ENCODE measurements at places on chromosomes 5 and 9.

GRCh38 chr9:99432075-99432474 is 210.0 kb downstream of the SEC61B start:
- no peak for DNase-seq

- no peak for DNase-seq
Observed at GRCh38 chr9:73038089-73038509, 85.2 kb upstream of the ALDH1A1 start.

DNA sequence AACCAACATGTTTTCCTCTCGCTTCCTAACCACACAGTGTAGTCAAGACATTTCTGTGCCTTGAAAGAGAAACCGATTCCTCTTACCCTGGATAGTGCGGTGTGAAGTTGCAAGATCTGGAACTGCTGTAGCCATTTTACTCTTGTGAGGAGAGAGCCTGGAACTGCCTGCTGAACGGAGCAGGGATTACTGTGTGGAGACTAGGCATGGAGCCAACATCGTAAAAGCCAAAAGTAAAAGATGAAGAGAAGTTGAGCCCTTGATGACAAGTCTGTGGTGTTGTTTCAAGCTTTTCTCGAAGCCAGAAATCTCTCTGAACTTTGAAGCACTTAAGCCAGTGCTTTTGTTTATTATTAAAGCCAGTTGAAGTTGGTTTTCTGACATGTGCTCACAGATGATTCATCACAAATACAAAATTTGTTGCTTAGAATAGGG is 110.1 kb upstream of the GRIN3A start:
- no peak for DNase-seq

- no peak for DNase-seq
Observed at GRCh38 chr5:149519601-149520000, 31.6 kb downstream of the CSNK1A1 start.

DNA sequence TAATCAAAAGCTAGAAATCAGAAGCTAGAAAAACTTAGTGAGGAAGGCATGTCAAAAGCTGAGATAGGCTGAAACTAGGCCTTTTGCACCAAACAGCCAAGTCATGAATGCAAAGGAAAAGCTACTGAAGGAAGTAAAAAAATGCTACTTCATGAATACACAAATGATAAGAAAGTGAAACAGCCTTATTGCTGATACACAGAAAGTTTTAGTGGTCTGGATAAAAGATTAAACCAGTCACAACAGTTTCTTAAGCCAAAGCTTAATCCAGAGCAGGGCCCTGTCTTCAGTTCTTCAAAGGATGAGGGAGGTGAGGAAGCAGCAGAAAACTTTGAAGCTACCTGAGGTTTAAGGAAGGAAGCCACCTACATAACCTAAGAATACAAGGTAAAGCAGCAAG is 102.5 kb upstream of the SH3GL2 start:
- DNase-seq: no peak

DNA sequence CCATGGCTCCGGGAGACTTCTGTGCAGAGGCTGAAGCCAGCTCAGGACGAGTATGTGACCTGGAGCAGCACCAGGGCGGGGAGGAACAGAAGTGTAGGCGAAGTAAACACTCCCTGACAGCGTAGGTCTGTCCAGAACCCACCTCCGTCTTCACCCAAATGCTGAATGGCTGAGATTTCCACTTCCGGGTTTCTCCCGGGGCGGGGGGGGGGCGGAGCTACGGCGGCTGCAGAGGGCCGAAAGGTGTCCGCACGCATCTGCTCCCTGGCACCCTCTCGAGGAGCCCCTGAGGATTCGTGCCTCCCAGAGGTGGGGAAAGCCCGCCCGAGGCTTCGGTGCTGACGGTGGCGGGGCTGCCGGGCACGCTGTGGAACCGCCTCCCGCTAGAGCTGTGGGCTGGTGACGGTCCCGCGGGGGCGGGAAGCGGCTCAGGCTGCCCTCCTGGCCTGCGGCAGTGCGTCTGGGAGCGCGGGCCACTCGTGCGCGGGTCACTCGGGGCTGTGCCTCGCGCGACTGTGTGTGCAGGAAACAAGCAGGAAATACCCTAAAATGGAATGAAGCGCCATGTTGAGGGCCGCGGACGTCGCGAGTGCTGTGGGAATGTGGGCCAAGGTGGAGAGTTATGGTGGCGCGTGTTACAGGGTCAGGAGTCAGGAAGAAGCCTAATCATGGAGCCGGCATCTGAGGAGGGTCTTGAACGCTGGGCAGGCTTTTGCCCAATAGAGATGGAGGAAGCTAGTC is 1425.4 kb downstream of the FOXD4L5 start:
- DNase-seq: no peak
